ENCODE measurements at places on chromosomes 2 and 18. TPM values are rescaled to one million over a fixed set of nuclear protein-coding genes. Genes with fewer than 3 reads are reported as not detected.

The SLC30A3 gene
- polyA plus RNA-seq = not detected

- DNase-seq = no peak
These were observed 109.6 kb upstream of the FSIP2 start for GRCh38 chr2:185628985-185629384.

DNA sequence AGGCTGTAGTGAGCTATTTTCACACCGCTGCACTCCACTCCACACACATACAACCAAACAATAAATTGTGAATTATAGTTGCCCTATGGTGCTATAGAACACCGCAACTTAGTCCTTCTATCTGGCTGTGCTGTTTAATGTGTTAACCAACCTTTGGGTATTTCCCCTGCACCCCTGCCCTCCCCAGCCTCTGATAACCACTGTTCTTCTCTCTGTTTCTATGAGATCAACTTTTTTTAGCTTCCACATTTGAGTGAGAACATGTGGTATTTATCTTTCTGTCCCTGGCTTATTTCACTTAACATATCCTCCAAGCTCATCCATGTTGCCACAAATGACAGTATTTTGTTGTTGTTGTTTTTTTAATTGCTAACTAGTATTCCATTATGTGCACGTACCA is 32.5 kb downstream of the TET3 start:
- DNase-seq = no peak

GRCh38 chr2:88746929-88747490 is 55.5 kb downstream of the RPIA start:
- DNase-seq = no peak

DNA sequence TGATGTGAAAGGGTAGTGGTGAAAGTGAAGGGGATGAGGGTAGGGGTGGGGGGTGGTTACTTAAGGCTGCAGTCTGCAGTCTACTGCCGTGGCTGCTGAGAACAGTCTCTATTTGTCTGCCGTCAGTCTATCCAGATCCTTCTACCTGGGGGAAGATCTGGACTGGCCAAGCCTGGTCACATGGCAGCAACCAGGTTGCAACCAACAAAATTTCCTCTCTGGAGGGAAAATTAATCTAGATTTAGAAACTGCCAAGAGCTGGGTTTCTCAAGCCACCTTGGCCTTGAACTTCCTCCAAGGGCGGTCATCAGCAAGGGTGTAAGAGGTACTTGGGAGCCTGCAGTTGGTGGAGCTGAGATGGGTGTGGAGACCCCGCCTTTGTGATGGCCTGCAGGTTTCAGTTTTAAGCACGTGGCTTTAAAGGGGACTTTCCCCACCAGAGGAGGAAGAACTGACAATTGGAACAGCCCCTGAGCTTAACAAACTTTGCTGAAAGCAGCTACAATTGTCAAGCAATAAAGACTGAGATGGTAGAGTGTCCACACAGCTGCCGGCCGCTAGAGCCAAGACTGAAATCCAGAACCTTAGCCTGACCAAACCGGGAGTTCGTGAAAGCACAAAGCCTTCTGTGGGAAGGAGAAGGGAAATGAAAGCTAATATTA is 31.4 kb upstream of the KCMF1 start:
- DNase-seq = no peak

DNA sequence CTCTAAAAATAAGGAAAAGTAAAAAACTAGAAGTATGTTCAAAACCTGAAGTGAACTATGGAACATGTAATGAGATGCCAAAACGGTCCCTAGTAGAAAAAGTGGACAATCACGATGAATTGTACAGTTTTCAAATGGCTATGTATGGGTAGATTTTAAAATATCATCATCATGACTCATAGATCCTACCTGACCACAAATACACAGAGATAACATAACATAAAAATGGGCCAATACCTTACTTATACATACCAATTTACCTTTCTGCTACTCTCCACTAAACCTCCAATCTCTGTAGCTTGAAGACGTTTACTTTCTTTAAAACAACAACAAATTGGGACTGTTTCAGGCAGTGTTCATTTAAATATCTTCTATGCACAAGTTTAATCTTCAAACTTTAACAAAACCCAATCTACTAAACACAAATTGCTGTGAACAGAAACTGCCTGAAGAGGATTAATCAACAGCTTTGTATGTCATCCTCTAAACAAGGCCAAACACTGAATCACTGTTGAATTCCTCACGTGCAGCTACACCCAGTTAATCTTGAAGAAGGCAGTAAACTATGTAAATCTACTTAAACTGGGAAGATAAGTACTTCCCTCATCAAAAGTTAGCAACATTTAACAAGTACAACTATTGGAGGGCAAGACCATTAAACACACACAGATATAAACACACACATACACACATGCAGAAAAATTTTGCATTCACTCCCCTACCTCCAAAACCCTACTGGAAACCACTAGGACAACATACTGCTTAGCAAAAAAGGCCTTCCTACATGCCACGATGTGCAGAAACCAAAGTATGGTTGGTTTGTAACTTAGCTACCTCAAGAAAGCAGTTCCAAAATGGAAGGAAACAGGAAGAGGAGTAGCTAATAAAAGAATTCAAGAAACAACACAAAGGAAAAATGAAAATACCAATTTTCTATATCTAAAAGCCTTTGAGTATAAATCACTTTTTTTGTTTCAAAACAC is 90.3 kb downstream of the RBMS1 start:
- no peak for DNase-seq

The TTL gene
- polyA plus RNA-seq = 11.1 TPM

DNA sequence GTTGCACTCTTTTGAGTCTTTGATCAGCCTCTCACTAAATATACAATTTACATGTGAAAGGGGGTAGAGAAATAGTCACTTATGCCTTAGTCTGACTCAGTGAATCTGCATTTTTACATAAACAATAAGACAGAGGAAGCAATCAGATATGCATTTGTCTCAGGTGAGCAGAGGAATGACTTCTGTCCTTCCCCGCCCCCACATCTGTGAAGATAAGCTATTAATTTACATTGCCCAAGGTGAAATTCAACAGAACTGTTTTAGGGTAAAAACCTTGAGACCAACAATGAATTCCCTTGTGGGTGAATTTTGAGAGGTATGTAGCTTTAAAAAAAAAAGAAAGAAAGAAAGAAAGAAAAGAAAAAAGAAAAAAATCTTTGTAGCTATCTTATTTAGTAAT is 1302.9 kb upstream of the ACVR2A start:
- no peak for DNase-seq

DNA sequence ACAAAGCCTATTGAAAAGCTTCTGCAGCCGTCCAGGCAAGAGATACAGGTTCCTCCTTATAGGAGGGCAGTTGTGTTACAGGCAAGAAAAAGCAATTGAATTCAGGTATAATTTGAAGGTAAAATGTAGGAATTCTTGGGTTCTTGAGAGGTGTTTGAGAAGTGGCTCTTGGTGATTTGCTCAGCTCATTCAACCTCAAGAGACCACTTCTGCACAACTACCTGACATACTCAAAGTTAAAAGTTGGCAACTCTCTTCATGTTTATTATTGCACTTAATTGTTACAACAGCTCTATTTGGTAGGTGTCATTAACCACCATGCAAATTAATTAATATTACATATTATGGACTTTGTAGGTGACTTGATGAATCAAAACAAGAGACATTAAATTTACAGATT is 753.2 kb downstream of the ADCYAP1 start:
- DNase-seq = no peak

The TMEFF2 gene
- polyA plus RNA-seq = not detected
